Non-pigmented ciliary epithelial cell (primary cell): ENCODE measurements at places on chromosomes 1 and 21.
A peak's percentile ranks its signal among the peaks of the same experiment; 100 is the strongest.

DNA sequence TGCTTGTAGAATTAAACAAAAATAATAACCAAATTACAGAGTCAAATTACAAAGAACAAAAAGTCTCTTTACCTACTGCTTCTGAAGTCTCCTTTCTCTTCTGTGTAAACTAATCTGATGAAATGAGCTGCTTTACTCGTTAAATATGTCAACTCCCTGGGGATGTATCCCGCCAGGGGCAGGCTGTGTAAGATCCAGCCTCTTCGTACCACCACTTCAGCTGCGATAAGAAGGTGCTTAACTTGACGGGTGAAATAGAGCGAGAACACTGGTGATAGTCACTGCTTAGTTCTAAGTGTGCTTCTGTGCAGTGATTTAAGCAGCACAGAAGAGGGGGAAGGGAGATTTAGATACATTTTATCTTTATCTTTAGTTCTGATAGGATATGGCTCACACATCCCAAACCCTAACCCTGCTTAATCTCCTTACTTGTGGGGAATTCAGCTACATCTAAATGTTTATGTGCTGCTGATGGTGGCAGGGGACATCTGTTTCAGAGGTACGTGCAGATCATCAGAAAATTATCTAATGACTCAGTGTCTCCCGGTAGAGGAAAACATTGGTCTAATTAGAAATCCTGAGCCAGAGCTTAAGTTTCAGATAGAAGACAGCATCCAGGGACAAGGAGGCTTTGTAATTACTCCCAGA lies 46.0 kb downstream of the RHOU start:
- DNase-seq = no peak

GRCh38 chr1:21647431-21648351 lies 21.5 kb downstream of the RAP1GAP start:
- DNase-seq = no peak

GRCh38 chr1:17070163-17070525 lies 16.3 kb upstream of the SDHB start:
- no peak for DNase-seq

DNA sequence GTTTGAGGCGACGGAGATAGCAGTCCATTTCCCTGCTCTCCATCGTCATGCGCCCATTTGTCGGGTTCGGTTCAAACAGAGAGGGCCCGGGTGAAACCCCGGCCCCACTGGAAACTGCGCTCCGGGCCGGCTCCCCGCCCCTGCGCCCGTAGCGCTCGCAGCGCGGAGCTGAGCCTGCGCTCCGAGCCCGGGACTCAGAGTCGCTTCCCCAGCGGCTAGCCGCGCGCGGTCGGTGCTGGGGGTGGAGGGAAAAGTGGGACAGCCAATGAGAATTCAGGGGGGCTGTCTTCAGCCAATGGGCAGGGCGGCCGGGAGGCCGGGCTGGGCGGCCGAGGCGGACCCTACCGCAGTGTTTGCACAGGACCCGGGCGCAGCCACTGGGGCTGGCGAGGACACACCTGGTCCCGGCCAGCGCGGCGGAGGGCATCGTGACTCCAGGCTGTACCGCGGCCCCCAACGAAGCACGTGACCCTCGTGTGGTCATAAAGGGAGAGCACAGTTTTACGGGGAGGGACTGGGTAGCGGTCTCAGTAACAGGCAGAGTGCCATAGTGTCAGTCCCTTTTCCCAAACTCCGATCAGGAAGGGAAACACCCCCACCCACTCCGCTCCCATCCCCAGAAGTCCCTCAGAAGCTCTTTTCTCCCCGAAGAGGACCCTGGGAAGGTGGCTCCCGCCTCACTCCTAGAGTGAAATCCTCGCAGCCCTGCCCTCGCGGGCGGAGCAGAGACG lies at the start of gene INKA2:
Gene INKA2 (minus strand): TSS at position 202 of the 731 bp plus-strand sequence. CDS start 153 bp downstream, at position 49.
- no peak for DNase-seq

DNA sequence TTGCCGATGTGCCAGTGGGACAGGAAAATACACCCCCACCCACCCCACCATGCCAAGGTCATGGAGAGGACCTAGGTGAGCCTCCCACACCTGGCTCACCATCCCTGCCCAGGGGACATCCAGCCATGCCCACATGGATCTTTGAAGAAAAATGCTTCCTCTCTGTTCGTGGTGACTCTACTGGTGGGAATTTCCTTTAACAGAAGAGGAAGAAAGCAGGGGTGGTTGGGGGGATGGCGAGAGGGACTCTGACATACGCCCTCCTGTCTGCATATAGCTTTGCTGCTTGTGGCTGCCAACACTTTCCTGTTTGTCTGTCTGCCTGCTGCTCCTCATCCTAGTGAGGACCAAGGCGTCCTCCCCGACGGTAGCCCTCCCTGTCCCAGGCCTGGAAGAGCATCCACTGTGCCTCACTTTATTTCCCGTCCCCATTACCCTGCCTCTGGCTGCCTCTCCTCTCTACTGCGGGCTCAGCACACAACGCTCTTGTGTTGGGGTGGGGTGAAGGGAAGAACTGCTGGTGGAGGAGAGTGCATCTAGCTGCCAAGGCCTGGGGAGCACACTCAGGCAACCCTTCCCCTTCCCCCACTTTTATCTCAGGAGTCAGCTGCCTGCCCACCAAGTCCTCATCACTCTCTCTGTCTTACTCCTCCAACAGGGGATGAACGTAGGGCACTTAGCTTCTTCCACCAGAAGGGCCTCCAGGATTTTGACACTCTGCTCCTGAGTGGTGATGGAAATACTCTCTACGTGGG lies 2.5 kb downstream of the SEMA4A start:
- no peak for DNase-seq

DNA sequence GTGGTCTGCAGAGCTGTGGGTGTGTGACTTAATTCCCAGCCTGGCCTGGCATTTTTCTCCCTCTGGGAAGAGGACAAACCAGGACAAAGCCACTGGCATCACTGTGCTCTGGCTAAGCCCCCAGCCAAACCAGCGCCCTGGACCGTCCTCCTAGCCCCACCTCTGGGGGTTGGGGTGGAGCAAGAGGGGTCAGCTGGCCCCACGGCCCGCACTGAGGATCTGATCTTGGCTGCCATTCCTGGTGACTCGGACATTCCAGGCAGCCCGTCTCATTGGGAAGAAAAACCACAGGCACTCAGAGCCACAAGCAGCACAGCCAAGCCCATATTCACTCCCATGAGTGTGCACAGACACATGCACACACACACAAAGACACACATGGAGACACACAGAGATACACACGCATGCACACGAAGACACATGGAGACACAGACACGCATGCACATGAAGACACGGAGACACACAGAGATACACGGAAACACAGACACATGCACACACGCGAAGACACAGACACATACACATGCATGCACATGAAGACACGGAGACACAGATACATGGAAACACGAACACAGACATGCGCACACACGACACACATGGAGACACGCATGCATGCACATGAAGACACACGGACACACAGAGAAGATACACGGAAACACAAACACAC lies 2.3 kb upstream of the MXRA8 start:
- peak; percentile 78 for DNase-seq

DNA sequence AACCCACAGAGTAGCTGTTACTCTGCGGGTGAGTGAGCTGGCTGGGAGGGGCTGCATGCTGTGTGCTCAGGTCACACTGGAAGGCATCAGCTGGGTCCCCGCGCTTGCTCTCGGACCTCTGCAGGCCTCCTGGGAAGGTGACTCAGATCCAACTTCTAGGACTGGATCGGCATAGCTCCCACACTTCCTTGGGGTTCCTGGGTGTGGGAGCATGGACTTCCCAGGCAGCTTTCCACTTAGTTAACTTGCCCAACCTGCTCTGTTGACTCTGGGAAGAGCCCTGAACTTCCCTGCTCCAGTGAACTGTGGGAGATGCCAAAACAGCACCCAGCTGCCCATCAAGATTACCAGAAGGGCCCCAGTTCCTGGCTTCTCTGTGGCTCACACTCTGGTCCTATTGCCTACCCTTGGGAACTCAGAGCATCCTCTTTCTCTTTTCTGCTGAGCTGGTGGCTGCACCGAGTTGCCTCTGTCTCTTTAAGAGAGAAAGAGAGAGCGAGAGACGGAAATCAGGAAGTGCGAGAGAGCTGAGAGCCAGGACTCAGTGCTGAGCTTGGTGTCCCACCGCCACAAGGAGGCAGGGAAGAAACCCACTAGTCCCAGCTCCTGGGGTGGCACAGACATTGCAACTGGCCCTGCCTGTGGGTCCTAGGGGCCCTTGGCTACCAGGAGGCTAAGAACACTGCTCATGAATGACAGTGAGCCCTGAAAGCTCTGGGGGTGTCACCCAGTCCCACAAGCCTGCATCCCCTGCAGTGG lies at the start of gene IKBKE:
Gene IKBKE (plus strand): TSS at position 544 of the 759 bp plus-strand sequence. CDS start 2,752 bp downstream, outside the sequence.
- DNase-seq = no peak

- DNase-seq = no peak
Observed at GRCh38 chr1:32187850-32188249, 8.4 kb downstream of the TXLNA start.

- DNase-seq = no peak
Observed at GRCh38 chr1:107536266-107536665, 395.4 kb downstream of the NTNG1 start.

GRCh38 chr1:38135625-38136414 lies 89.2 kb upstream of the POU3F1 start:
- DNase-seq = no peak

DNA sequence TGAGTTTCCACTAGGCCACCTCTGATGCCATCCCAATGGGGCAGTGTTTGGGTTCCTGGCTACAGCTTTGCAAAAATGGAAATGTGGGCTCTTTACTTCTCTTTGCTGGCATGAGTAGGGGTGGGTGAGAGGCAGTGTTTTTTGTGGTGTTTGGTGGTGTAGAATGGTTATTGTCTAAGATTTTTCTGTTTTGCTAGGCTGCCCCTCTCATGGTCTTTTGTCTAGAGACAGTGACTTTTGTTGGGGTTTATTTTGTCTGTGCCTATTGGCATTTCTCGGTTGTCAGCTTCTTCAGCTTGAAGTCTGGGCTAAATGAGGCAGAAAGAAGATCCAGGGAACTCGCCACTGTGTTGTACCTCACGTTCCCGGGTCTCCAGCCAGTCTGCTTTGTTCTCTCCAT lies 112.1 kb downstream of the CENPF start:
- DNase-seq = no peak

- DNase-seq = no peak
Observed at GRCh38 chr1:55359611-55360010, 144.4 kb upstream of the USP24 start.

DNA sequence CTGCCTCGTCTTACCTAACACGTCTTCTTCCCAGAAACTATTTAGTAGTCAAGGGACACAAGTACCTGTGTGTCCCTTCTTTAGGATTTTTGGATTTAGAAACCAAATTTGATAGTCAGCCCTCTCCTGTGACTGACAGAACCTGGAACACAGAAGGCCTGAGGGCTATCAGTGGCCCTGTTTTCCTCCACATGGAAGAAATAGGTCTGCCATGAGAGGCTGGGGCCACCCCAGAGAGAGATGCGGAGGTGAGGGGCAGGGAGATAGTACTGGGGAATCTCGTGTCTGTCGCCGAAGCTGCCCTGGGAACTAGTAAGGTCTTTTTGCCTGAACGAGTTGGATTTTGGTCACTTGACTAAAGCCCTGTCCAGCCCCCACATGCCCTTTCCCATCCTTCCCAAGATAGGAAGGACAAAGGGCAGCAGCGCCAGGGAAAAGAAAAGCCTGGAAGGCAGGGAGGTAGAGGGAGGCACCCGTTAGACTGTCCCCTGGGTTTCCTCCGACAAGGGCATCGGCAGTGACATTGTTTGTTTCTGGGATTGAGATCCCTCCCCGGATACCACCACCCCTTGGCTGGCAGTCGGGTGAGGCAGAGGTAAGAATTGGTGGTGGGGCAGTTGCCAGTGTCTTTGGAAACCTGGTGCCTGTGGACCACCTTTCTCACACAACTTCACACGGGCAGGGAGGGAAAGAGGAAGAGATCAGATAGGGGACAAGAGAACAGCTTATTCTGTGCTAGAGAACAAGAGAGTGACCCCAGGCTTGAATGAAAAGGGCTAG lies 19.8 kb downstream of the SMIM12 start:
- no peak for DNase-seq

- DNase-seq = no peak
Observed at GRCh38 chr1:242788771-242789170, 264.3 kb upstream of the PLD5 start.

DNA sequence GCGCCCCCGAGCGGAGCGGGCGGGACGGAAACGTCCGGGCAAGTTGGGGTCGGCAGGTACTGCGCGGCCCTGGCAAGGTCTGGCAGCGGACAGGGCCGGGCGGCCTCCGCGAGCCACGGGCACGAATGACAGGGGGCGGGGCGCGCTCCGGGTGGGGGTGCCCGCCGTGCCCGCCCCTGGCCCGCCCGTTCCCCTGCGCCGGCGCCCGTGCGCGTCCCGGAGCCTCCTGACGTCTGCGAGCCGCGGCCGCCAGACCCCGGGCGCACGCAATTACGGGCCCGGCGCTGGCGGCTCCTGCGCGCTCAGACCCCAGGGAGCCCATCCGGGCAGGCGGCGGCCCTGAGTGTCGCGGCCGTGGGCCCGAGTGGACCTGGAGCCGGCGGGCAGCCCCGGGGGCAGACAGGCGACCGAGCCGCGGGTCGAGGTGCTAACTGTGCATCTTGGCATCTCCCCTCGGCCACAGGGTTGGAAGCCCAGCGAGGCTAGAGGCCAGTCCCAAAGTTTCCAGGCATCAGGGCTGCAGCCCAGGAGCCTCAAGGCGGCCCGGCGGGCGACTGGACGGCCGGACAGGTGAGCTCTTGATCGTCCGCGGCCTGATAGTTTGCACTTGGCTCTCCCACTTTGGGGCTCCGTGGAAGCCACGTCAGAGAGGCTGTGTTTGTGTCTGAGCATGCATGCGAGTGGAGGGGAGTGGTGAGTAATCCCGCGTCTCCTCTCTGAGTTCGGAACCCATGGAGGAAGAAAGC lies 918 bp downstream of the MIB2 start:
- DNase-seq = no peak

GRCh38 chr1:42758641-42759040 lies 8.2 kb downstream of the P3H1 start:
- DNase-seq = no peak

DNA sequence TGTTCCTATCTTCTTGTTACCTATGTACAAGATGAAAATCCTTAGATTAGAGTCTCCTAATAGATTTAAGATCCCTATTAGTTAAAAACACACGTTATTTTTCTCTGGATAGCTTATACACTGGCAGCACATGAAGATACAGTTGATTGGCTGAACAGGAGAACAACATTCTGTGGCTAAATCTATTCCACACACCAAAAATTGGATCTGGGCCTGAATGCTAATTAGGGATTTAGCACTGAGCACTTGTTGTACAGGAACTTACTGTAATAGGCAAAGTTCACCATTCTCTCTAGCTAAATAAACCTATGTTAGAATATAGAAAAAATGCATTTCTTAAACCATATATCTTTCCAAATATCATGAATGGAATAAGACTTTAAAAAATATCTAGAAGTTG lies 117.1 kb upstream of the PTGFR start:
- DNase-seq = no peak
